ENCODE measurements at places on chromosomes 4 and X. TPM values are rescaled to one million over a fixed set of nuclear protein-coding genes. Genes with fewer than 3 reads are reported as not detected.

Gene GAGE12E
- not detected for total RNA-seq

Gene FAM149A
- total RNA-seq = 8.0 TPM

Gene NIPAL1
- 2.3 TPM for total RNA-seq

Gene MAGEA8
- total RNA-seq = not detected

Gene SMIM43
- total RNA-seq = not detected

Gene RADX
- 1.0 TPM for total RNA-seq

Gene TRIM61
- total RNA-seq = not detected

Gene FGFR3
- 0.71 TPM for total RNA-seq

Gene NWD2
- not detected for total RNA-seq

Gene KLHL13
- 3.0 TPM for total RNA-seq

Gene SEC24D
- total RNA-seq = 6.0 TPM

- DNase-seq = no peak
These were observed 113.6 kb upstream of the CBLL2 start for GRCh38 chrX:22159071-22159470.

- no peak for DNase-seq
These were observed 4.2 kb upstream of the ARHGAP4 start for GRCh38 chrX:153930011-153930910.

GRCh38 chr4:130080872-130081451, 985.0 kb downstream of the C4orf33 start:
- DNase-seq = no peak

- no peak for DNase-seq
These were observed 715.2 kb downstream of the TRIML1 start for GRCh38 chr4:188854436-188854835.

DNA sequence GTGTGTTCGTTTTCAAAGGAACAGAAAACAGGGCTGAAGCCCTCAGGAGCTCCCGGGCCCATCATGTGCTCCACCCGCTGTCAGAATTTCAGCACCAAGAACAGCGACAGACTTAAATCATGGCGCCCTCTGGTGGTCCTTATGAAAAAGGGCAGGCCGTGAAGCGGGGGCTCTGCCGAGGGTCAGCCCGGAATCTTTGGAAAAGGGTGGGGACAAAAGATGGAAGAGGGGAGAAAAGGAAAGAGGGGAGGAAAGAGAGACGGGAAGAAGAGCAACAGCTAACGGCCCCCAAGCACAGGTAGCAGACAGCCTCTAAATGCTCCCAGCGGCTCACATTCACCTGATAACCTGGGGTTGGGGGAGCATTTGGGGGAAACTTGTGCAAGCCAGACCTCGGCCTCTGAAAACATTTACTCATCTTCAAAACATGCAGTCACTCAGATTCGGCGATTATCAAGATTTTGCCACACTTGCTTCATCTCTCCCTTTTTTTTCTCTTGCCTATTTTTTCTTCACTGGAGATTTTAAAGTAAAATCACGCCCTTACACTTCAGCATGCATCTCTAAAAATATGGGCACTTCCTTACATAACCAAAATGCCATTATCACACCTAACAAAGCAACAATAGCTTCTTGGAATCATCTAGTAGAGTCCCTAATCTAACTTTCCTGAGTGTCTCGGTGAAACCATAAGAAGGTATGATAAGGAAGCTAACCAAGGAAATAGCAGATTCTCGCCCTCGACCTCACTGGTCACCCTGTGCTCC, 28.1 kb upstream of the MAN2B2 start:
- DNase-seq = no peak

DNA sequence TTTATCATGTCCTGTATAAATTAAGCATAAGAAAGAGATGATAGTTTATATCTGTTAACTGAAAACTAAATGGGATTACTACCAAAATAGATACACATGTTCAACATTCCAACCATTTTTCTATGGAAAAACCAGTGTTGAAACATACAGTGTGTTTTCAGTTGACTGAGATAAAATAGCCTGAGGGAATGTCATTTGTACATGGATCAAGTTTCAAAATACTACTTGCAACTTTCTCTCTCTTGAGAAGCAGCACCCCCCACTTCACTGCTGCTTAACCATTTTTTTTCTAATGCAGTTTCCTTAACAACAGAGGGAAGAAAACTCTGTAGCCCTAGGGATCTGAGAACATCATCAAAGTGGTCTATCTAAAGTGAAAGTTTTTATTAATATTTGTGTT, 70.8 kb downstream of the NPNT start:
- no peak for DNase-seq

DNA sequence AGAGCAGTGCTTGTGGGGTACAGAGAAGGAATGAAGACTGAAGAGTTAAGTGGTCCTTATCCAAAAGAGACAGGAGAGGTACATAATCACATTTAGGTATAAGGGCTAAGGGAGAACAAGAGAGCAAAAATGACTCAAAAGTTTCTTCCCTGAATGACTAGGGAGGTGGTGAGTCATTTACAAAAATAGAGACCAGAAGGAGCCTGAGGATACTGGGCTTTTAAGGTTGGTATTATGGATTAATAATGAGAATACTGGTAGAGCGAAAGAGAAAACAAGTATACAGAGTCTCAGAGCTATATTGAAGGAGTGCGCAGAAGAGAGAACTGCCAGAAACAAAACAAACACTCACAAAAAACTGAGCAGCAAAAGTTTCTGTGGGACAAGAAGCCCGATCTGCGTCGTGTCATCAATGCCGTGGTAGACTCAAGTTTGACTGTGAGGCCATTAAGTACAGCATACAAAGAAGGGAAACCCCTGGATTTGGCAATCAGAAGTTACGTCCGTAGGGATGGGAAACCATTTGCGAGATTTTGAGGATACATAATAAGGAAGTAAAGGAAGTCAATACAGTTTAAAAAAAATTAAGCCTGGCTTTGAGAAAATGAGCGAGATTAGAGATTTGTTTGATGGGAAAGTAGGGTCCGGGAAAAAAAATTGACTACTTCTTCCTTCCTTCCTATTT, 129.1 kb upstream of the STIM2 start:
- no peak for DNase-seq

DNA sequence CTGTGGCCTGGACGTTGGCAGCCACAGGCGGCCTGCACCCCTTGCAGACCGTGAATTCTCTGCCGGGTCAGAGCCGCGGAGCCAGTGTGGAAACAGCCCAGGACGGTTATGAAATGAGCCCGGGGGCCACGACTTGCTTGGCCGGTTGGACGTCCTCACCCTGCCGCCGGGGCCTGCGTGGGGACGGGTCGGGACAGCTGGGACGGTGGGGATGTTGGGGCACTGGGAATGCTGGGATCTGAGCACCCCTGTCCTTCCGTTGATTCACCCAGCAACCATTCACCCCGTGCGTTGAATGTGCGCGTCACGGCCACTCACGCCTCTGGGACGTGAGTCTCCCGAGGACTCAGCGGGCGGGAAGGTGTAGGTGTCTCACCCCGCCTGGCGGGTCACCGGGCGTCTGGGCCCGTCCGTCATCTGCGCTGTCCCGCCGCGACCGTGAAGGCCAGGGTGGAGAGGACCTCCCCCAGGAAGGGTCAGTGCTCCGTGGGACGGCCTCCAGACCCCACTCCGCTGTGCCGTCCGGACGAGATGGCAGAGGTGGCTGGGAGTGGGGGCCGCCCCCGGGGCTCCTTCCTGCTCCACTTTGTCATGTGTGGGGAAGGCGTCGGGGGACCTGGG, 4.5 kb upstream of the PLCXD1 start:
- no peak for DNase-seq

DNA sequence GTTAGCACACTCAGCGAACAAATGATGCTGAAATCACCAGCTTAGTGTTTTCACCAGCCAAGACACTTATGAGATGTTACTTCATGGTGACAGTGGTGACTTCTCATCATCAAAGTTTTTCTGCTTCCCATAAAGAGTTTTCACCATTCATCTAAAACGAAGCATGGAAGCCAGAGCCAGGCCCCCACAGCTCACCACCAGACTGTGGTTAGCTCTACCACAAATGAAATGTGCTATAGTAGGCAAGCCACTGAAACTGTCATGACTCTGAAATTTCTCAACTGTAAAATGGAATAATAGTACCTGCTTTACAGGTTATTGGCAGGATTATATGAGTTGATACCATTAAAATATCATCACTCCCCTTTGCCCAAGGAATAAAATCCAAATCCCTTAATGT, 56.4 kb upstream of the HHIP start:
- no peak for DNase-seq

DNA sequence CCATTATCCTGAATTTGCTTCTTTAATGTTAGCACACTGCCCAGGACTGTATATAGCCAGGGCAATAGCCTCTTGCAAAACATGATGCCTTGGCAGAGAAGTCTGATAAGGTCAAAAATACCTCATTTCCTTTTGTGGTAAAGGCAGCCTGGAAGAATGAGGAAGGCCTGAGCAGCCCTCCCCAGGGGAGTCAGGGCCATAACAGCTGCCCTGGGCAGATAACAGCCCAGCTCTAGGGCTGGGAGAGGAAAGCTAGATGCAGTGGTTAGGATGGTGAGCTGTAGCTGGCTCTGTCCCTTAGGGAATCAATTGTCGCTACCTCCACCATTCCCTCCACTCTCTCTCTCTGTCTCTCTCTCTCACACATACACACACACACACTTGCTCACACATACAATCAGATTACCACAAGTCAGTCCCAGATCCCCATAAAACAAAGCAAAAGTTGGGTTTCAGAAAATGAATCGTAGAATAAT, 29.2 kb downstream of the EFHC2 start:
- DNase-seq = no peak

GRCh38 chr4:11151500-11151899, 277.2 kb downstream of the HS3ST1 start:
- DNase-seq = no peak

DNA sequence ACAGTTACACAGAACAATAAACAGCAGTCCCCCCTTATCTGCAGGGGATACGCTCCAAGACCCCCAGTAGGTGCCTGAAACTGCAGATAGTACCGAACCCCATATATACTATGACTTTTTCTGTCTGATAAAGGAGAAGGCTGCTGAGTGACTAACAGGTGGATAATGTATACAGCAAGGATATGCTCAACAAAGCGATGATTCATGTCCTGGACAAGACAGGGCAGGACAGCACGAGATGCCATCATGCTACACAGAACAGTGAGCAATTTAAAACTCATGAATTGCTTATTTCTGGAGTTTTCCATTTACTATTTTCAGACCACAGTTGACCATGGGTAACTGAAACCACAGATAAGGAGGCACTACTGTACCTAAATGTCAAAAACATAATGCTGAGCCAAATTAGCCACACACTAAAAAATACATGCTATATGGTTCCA, 76.1 kb downstream of the MANBA start:
- no peak for DNase-seq

- DNase-seq = no peak
These were observed 286.8 kb downstream of the CBLL2 start for GRCh38 chrX:22559506-22559905.

DNA sequence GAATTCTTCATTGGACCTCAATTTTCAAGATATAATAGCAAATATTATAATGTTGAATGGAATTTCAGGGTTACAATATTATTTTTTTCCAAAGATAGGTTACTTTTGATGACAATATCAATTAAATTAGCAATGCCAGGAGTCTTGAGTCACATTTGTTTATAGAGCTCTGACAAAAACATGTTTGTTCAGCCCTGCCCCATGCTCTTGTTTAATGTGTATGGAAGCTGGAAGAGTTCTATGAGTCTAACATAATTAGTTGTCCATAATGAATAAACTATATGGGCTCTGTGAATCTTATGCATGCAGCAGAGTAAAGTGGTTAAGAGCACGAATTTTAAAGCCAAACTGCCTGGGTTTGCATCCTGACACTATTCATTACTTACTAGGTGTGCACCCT, 22.9 kb upstream of the ALB start:
- no peak for DNase-seq

- no peak for DNase-seq
These were observed 72.9 kb upstream of the GUCY1A1 start for GRCh38 chr4:155593793-155594192.

DNA sequence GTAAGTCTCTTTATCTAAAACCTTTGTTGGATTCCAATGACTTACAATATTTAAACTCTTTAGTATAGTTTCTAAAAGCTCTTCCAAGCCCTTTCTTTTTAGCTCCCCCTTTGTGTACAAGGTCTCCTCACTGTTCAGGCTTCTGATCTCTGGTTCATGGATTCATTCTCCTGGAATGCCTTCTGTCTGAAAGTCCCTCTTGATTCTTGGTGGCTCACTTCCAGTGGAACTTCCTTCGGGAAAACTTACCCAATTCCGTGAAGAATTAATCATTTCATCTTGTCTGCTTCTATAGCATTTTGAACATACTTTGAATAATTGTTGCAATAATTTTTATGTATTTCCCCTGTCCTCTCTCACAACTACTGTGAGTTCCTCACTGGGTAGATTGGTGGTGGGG, 3.6 kb downstream of the ARHGAP24 start:
- DNase-seq = no peak

DNA sequence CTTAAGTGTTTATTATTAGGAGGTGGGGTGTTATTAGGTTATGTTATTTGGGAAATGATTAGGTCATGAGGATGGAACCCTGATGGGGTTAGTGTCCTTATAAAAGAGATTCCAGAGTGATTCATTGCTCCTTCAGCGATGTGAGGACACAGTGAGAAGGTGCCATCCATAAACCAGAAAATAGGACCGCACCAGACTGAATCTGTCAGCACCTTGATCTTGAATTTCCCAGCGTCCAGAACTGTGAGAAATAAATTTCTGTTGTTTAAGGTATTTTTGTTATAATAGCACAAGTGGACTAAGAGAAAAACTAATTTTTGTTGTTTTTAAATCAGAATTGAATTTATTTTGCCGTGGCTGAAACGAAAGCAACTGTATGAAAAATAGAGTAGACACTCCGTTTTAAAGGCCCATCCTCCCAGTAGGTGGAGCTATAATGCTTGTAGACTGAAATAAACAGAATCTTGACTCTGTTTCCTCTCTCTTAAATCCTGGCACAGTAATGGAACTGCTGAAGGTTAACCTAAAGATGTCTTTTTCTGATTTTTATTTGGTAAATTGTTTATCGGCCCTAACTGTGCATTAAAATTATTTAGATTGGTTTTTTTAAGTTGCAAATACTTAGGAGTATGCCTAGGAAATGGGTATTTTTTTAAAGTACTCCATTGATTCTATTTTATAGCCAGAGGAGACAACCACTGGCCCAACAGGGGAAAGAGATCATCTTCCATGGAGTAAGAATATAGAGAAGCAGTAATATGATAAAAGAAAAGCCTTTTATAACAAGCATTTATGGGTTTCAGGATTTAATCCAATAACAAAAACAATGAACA, 133.2 kb upstream of the ADAMTS3 start:
- no peak for DNase-seq

GRCh38 chrX:117274965-117275364, 812.2 kb upstream of the CT83 start:
- DNase-seq = no peak

GRCh38 chr4:186844059-186844681, 120.5 kb upstream of the FAT1 start:
- DNase-seq = no peak

- no peak for DNase-seq
These were observed 126.9 kb downstream of the MTNR1A start for GRCh38 chr4:186428481-186428880.

- DNase-seq = no peak
These were observed 304.7 kb upstream of the DIAPH2 start for GRCh38 chrX:96379951-96380350.

Measured in psoas muscle (tissue), 8 donors.